ENCODE measurements at places on chromosomes 6 and 20.

DNA sequence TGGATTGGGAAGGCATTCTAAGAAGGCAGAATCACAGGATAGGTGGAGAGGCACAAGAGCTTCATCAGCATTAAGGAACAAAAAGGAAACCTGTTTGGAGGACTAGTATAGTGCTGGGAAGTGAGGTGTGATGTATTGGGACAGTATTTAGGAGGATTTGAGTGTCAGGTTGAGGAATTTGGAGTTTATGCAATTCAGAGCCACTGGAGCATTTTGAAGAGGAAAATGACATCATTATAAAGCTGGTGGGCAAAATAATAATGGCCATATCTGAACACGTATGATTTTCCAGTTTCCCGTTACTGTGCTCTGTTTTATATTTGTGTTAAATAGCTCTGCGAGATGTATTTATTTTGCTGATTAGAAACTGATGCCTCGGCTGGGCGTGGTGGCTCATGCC lies 14.2 kb downstream of the NDUFAF5 start:
- DNase-seq: no peak

GRCh38 chr20:59825944-59826759 lies 107.3 kb downstream of the SYCP2 start:
- DNase-seq: no peak

DNA sequence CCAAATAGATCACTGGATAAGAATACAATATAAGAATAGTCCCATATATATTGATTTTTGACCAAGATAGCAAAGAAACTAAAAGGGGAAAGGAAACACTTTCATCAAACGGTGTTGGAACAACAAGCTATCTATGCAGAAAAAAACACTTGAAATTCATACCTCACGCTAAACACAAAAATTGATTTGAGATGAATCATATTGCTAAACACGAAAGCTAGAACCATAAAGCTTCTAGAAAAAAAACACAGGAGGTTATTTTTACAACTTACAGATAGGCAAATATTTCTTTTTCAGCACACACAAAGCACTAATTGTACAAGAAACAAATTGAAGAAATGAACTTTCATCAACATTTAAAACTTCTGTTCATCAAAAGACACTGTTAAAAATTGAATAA lies 36.7 kb upstream of the TMEM14A start:
- no peak for DNase-seq

DNA sequence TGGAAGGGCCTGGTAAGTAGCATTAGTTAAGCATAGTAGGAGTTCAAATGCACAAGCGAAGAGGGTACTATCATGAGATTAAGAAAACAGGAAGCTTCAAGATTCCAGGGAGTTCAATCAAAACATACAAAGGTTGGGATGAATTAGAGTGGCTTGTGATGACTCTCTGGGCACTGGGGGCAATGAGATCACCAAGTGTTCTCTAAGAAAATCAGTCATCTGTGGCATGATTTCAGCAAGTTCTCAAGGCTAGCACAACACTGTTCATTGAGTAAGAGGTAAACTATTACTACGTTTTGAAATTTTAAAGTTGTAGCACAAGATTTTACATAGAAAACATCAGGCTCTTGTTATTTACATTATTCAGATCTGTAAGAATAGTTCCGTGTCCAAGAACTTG lies 139.7 kb upstream of the FLRT3 start:
- DNase-seq: no peak

- DNase-seq: no peak
Observed at GRCh38 chr6:130796313-130796905, 30.8 kb upstream of the SMLR1 start.

- no peak for DNase-seq
Observed at GRCh38 chr6:155412335-155412734, 43.3 kb downstream of the NOX3 start.

- DNase-seq: no peak
Observed at GRCh38 chr6:83868639-83869038, 9.2 kb downstream of the CYB5R4 start.
